ENCODE measurements at places on chromosomes 3 and 15. TPM values are rescaled to one million over a fixed set of nuclear protein-coding genes. Genes with fewer than 3 reads are reported as not detected.

The SMAD3 gene
- total RNA-seq, result 71.0 TPM

The GATM gene
- 0.28 TPM for total RNA-seq

The ROPN1 gene
- not detected for total RNA-seq

The SCAP gene
- 30.8 TPM for total RNA-seq

The SLC9C1 gene
- total RNA-seq, result not detected

The SHF gene
- total RNA-seq, result 1.8 TPM

The RARRES1 gene
- 1.9 TPM for total RNA-seq

The WNT7A gene
- total RNA-seq, result not detected

The EXD1 gene
- not detected for total RNA-seq

The DUOXA1 gene
- not detected for total RNA-seq

The LINGO1 gene
- total RNA-seq, result not detected

The SLC24A5 gene
- not detected for total RNA-seq

The SYNM gene
- total RNA-seq, result 5.0 TPM

The MST1R gene
- not detected for total RNA-seq

The HTR3E gene
- total RNA-seq, result not detected

The CADM2 gene
- total RNA-seq, result not detected

The CCNB2 gene
- 57.2 TPM for total RNA-seq

The GANC gene
- total RNA-seq, result 19.2 TPM

The C3orf22 gene
- not detected for total RNA-seq

The SGO1 gene
- 8.1 TPM for total RNA-seq

The FAM81A gene
- total RNA-seq, result not detected

The CKMT1B gene
- total RNA-seq, result not detected

The ZNF592 gene
- 4.3 TPM for total RNA-seq

The GOLGA8R gene
- total RNA-seq, result 1.1 TPM

The ARID3B gene
- 2.5 TPM for total RNA-seq

The BAHD1 gene
- total RNA-seq, result 3.6 TPM

The SELENOK gene
- 37.1 TPM for total RNA-seq

The CFAP44 gene
- total RNA-seq, result 1.9 TPM

The TMEM40 gene
- not detected for total RNA-seq

The MAGEL2 gene
- under 0.01 TPM for total RNA-seq

The ALDH1A2 gene
- not detected for total RNA-seq

The MFAP1 gene
- 28.5 TPM for total RNA-seq
